NCI-H1105 treated with DMSO at 0.1 percent for 48 hours (cell line): ENCODE measurements at places on chromosomes 3 and 15.
A peak's percentile ranks its signal among the peaks of the same experiment; 100 is the strongest.

DNA sequence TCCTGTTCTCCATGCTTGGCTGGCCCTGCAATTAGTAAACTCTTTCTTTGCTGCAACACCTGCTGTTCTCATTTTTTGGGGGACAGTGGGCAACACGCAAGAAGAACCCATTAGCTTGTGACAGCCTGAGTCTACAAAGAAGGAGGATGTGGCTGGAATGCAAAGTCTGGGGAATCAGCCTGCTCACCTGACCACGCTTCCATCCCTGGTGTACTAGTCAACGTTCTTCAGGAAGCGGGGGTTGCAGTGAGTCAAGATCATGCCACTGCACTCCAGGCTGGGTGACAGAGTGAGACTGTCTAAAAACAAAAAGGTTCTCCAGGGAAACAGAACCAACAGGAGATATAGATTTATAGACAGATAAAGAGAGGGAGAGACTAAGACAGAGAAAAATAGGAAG is 27.7 kb upstream of the KBTBD12 start:
- no peak for DNase-seq

- DNase-seq = no peak
Measured at GRCh38 chr3:158802409-158803268, 785 bp downstream of the MFSD1 start.

DNA sequence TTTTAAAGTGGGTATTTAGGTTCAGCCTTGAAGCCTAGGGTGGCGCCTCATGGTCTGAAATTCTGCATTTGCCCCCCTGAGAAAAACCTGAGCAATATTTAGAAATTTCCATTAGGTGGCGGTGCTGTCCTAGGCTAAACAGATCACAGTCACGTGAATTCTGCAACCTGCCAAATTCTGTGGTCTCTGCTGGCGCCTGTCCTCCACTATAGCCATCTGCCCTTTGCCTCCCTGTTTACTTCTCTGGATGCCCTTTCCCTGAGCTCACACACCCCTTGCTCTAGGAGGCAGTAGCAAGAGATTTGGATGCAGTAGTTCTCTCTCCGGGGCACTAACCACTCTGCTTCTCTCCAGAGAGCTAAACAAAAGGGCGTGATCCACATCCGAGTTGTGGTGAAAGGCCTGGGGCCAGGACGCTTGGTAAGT is 9.1 kb downstream of the MRPS11 start:
- peak; percentile 50 for DNase-seq

DNA sequence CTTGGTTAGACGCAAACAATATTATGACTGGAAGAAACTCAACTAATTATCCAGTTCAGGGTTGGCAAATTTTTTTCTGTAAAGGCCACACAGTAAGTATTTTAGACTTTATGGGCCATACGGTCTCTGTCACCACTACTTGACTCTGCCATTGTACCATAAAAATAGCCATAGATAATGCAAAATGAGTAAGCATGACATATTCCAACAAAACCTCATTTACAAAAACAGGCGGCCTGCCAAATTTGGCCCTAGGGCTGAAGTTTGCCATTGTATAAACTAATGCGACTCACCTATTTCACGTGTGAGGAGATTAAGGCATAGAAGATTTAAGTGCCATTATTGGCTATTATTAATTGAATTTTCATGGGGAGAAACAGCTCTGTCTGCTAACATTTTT is 116.8 kb upstream of the CNTN6 start:
- DNase-seq = no peak

DNA sequence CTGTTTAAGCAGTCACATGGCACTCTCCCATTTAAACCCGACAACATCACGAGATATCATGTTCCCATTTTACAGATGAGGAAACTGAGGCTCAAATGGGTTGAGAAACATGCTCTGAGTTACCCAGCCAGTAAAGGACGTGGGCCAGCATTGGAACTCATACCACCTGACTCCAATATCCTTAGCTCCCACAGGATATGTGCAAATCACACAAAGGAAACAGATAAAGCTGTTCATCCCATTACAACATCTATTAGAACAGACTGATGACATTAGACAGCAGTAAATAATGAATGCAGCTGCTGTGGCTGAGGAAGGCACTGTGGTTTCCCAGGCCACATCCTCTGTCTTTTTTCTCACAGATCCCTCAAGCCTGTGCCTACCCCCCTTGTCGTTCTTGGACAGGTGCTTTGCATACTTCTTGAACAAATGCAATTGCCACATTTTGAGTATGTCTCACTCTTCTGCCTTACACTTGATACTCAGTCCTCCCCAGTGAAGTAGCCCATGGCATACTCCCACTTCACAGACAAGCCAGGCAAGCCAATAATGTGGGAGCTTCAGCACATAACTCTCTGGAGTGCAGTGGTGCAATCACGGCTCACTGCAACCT is 17.7 kb downstream of the FRMD4B start:
- DNase-seq = no peak

DNA sequence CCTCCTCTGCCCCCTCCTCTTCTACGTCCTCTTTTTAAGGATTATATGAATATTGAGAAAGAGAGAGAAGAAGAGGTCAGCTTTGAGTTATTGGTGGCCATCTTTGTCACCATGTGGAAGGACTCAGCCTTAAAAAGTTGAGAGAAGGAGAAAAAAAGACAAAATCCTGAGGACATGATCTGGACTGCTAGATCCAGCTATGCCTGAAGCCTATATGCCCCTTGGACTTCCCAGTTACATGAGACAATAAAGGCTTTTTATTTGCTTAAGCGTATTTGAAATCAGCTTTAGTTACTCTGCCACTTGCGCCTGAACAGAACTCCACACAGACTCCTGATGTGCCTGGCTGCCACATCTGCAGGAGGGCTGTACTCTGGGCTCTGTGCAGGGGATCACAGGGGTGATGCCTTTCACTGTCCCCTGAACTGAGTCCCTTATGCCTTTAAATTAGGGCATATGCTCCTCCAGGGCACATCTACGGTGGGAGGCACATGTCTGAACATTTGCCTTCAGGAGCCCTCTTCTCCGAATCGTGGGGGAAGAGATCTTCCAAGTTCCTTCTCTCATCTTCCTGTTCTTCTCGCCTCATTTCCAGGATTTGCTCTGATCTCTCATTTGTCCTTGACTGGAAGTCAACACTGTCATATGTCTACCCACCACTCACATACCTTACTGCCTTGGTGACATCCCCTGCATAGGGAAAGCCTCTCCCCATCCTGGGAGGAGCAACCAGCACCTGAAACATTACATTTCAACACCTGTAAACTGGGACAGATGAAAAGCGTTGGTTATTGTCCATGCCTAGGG is 14.0 kb upstream of the PLA2G4E start:
- no peak for DNase-seq

DNA sequence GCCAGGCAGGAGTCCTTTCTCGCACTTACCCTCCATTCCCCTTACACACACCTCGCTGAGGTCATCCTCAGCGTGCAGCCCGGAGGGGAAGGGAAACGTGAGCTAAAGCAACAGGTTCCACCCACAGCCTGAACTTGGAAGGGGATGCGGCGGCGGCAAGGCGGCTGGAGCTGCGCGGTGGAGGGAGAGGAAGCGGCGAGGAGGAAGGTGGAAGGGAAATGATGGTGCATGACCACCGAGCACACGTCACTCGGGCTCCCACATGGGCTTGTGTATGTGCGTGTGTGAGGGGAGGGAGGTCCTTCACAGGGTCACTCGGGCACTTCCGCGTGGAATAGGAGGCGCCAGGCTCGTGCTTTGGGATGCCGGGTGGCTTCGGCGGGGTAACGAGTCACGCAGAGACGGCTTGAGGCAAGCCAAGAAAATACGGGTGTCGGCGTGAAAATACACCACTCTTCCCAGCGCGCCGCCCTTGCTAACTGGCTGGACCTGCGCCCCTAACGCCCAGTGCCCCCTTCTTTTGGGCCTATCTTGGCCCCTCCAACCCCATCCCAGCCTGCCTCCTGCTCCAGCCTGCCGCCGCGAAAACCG is 225.5 kb upstream of the IL12A start:
- peak; percentile 76 for DNase-seq

DNA sequence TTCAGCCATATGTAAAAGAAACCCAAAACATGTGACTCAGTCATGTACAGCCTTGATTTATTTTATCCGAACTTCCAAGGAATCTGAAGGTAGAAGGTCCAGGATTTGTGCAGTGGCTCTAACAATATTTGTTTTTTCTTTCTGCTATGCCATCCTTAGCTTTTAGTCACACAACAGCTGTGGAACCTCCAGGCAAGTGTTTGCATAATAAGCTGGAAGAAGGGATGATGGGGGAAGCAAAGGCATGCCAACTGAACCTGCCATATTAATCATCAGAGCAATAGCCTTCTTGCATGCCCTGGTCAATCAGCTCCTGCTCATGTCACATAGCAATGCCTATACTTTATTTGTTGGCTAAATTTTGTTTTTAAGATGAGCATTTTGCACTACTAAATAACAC is 444.7 kb upstream of the ARPP21 start:
- DNase-seq = no peak

- no peak for DNase-seq
Measured at GRCh38 chr3:40754994-40755393, 230.2 kb downstream of the ZNF621 start.

GRCh38 chr3:14857506-14857905 is 38.7 kb downstream of the FGD5 start:
- no peak for DNase-seq

DNA sequence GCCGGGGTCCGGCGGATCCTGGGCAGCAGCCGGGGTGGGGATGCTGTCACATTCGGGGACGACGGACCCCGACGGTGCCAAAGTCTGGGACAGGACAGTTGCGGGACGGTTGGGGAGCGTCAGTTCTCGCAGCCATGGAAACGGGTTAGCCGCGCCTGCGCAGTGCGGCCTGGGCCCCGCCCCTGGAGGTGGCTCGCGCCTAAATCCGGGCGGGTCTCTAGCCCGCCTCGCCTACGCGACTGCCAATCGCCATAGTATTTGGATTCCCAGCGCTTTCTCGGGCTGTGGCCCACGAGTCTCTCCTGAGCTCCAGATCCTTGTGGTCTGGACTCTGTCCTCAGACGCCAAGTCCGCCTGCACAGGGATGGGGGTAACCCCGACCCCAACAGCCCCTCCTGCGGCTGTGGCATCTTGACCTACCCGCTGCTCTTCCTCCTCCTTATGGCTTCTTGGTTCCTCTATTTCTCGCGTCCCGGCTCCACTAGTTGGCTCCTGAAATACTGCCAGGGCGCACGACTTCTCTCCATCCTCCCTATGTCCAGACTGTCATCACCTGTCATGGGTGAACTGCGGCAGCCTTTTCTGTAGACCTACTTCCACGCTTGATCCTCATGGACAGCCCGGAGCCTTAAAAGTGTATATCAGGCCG is at the start of gene ZMYND10:
Gene ZMYND10, minus strand, starts transcription at position 147 of the 649 bp plus-strand sequence. CDS start 153 bp downstream, outside the sequence.
- DNase-seq = peak; percentile 55

GRCh38 chr3:132396255-132396654 is 21.0 kb upstream of the DNAJC13 start:
- DNase-seq = no peak

GRCh38 chr3:128217702-128218547 is 64.6 kb downstream of the EEFSEC start:
- no peak for DNase-seq

DNA sequence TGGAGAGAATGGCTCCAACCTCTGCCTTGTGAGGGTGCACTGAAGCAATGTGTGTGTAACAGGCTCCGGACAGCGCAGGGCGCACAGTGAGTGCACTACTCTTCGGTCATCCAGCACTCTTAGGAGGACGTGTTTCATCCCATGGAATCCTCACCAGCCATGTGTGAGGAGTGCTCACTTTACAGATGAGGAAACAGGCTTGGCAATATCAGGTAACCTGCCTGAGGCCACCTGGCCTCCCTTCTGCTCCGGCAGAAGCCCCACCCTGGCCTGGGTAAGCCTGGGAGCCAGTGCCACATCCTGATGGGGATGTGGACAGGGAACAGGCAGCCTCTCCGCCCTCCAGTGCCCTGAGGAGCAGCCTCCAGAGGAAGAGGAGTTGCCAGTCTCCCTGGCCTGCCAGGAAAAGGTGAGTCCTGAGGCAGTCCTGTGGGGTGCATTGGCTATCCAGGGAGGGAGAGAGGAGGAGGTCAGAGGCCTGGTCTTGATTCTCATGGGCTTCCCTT is 39.4 kb upstream of the LIMD1 start:
- DNase-seq = no peak

GRCh38 chr3:72896996-72897757 is 9.3 kb downstream of the GXYLT2 start:
- DNase-seq = no peak

DNA sequence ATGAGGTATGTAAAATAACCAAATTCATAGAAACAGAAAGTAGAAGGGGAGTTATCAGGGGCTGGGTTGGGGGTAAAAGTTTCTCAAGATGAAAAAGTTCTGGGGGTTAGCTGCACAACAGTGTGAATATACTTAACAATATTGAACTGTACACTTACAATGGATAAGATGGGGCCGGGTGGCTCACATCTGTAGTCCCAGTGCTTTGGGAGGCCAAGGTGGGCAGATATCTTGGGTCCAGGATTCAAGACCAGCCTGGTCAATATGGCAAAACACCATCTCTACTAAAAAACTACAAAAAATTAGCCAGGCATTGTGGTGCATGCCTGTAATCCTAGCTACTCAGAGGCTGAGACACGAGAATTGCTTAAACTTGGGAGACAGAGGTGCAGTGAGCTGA is 274.3 kb downstream of the TJP1 start:
- DNase-seq = no peak

DNA sequence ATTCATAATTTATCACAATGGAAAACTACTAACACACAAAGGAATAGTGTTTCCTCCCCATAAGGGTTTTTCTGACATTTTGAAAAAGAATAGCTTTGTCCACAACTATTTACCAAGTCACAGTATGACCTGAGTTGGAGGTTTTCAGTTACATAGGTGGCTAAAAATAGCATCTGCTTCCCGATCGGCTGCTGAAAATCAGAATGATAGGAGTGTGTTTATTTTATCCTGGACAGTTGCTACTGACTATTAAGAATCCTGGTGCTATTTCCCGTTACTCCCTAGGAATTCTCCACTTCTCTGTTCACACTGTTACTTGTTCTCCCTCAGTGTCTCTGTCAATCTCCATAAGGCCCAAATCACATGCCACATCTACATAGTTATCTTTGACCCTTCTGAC is 353.9 kb upstream of the RARB start:
- DNase-seq = no peak

DNA sequence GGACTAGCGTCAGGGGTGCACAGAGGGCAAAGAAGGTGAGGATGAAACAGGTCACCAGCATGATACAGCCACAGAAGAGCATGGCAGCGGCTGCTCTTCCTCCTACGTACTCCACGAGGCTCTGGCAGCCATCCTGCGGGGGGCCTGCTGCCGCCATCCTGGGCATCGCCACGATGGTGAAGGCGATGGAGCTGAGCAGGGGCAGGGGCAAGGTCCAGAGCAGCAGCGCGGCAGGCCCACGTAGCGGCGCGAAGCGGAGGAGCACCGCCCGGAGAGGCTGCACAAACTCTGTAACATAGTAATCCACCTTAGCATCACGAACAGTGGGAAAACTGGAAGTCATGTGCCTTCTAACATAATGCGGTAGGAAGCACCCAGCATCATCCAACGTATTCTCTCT is 491.6 kb downstream of the PYDC2 start:
- DNase-seq = no peak
